ENCODE measurements at places on chromosomes 2 and 18. TPM values are rescaled to one million over a fixed set of nuclear protein-coding genes. Genes with fewer than 3 reads are reported as not detected.

GRCh38 chr18:65661391-65661790 lies 89.4 kb upstream of the CDH7 start:
- peaks cover 7% of the 10 kb centered on the region for H3K4me1 ChIP-seq
- H3K36me3 ChIP-seq: no peaks in the 10 kb centered on the region
- H3K27ac ChIP-seq: no peak overlapping the region
- H3K4me3 ChIP-seq: no peak overlapping the region

DNA sequence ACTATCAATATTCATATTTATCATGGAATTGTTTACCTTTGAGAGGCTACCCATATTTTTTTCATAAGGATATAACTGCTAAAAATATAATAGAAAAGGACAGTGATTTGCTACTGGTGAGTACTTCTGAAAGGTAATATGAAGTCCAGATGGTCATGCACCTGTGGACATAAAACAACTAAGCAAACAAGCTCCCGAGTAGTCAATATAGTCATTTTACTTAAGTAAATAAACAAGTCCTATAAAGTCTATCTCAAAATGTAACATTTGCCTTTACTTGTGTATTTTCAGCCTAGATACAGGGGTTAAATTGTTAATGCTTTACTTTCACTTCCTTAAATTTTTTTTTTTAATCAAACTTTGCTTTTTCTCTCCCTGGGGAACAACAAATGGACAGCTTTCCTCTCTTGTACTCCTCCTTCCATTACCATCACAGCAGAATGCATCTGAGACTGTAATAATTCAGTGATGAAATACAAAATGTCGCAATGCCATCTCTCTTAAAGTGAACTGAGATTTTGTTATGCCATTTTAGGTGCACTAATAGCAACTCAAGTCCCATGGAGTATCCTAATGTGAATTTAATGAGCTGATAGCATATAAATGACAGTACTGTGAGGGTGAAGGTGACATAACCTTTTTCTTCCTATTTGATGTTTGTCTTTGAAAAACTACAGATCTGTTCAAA lies 1325.4 kb upstream of the ZEB2 start:
- DNase-seq: no peak
- H3K27me3 ChIP-seq: no peaks in the 10 kb centered on the region
- no peak overlapping the region for H3K27ac ChIP-seq
- H3K4me3 ChIP-seq: no peak overlapping the region
- no peaks in the 10 kb centered on the region for H3K36me3 ChIP-seq

- H3K4me1 ChIP-seq: no peaks in the 10 kb centered on the region
- peaks cover 3% of the 10 kb centered on the region for H3K36me3 ChIP-seq
- no peak overlapping the region for H3K4me3 ChIP-seq
- no peak overlapping the region for H3K27ac ChIP-seq
- DNase-seq: no peak
- no peaks in the 10 kb centered on the region for H3K27me3 ChIP-seq
Observed at GRCh38 chr2:101037161-101037755, 35.2 kb downstream of the RPL31 start.

- peak overlapping the region; percentile 96 for H3K4me3 ChIP-seq
- no peak overlapping the region for H3K27ac ChIP-seq
- H3K27me3 ChIP-seq: no peaks in the 10 kb centered on the region
- H3K36me3 ChIP-seq: no peaks in the 10 kb centered on the region
Observed at GRCh38 chr18:3263132-3263700, 1.3 kb downstream of the MYL12B start.

DNA sequence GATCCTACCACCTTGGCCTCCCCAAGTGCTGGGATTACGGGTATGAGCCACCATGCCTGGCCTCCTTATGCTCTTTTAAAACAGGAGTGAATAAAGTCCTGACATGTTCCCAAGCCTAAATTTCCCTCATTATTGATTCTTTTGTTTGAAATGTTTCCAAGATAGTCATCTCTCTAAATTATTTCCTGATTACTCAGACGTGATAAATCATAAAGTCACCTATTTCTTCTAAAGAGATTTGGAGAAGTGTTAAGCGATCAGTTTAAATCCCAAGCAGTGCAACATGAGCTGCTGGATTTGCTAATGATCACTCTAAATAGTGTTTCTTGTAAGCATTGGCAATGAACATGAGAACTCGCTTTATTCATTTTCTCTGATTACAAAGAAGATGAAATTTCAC lies 51.8 kb downstream of the PMAIP1 start:
- H3K27me3 ChIP-seq: no peaks in the 10 kb centered on the region
- H3K4me1 ChIP-seq: no peaks in the 10 kb centered on the region
- H3K4me3 ChIP-seq: no peak overlapping the region
- DNase-seq: no peak
- no peak overlapping the region for H3K27ac ChIP-seq

The MPP4 gene
- polyA plus RNA-seq: 0.09 TPM

The RBM43 gene
- 2.9 TPM for polyA plus RNA-seq

The NCKAP5 gene
- 0.34 TPM for polyA plus RNA-seq

All from GM23338 (cell line).